ENCODE measurements at places on chromosomes 6 and 20.
A peak's percentile ranks its signal among the peaks of the same experiment; 100 is the strongest.

GRCh38 chr6:52840763-52841585, at the start of gene GSTA5:
Gene GSTA5, minus strand, starts transcription at chr6:52840813.
- DNase-seq, result no peak

GRCh38 chr6:155313602-155314091, 637 bp downstream of the TFB1M start:
- DNase-seq, result no peak

GRCh38 chr6:69957985-69958559, 91.7 kb downstream of the COL19A1 start:
- no peak for DNase-seq

DNA sequence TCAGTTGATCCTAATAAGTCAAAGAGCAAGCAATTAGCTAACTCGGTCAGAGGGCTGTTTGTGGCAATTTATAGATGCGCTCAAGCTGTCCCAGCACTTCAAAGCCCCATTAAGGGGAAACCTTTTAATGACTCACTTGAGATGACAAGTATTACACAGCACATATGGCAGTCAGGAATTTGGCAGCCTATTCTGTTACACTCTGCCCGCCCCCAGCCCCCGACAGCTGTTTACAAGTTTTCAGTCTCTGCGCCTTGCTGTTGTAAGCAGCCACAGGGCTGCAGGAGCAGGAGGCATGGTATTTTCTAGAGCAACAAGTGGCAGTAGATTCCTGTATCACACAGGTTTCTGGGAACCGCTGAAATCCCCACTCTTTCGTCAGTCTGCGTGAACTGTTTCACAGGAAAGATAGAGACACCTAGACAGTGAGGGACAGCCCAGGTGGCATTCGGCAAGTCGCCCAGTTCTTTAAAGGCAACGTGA, 263.0 kb downstream of the FOXC1 start:
- no peak for DNase-seq

GRCh38 chr6:111329882-111330633, 153.0 kb downstream of the REV3L start:
- no peak for DNase-seq

DNA sequence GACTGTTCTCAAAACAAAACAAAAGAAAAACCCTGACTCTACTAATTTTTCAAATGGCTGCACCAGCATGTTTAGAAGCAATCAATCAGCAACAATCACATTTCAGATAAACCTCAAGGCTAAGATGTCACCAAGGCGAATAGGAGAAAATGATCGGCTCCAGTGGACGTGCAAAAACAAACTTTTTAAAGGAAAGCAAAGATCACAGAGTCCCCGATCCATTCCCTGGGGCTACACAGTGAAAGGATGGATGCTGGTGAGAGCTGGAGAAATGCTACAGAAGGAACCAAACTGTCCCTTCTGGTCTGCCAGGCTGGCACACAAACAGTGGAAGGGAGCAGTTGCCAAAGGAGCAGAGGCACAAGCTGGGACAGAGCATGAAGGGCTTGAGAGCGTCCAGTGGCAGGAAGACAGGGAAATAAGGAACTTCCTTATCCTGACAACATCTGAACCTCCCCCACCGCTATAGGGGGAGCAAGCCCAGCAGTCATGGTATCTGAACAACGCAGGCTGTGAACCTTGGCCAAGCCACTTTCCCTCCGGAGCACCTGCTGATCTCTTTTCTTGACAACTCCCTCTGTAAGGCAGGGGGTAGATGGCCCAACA, 73.7 kb upstream of the HIVEP1 start:
- DNase-seq, result no peak

- DNase-seq, result no peak
These were observed 635.3 kb upstream of the MARCKS start for GRCh38 chr6:113221850-113222249.

DNA sequence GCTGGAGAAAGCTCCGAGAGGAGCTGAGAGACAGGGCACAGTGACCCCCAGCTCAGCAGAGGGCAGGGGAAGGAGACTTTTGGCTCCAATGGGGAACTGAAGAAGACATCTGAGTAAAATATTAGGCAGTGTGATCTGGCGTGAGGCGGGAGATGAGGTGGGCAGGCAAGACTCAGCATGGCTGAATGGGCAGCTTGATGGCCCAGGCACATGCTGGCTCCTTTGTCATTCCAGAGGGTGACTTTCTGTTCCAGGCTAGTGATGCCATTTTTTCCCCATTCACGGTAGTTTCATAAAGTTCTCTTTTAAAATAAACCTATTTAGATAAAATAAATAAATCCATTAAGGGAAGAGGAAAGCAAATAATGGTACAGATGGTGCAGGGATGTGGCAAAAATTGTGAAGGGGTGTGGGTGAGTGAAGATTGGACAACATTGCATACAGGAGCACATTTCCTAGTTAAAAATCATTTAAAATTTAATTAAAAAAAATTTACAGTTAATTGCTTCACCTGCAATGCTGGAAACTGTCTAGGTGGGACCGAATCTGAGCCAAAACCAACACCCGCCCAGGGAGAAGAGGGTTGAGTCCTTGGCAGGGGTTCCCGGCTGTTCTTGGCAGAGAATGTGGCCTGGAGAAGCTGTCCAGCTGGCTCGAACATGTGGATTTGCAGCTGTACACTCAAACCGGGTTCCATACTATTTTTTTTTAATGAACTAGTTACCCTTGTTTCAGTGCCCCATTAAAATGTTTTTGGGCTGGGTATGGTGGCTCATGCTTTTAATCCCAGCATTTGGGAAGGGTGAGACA, 41.7 kb upstream of the PRELID3B start:
- DNase-seq, result no peak

GRCh38 chr20:32111753-32112152, 2.2 kb downstream of the TM9SF4 start:
- no peak for DNase-seq

- no peak for DNase-seq
These were observed 39.6 kb downstream of the ESR1 start for GRCh38 chr6:151847064-151847463.

- peak; percentile 86 for DNase-seq
These were observed 21.9 kb downstream of the NCOA7 start for GRCh38 chr6:125812394-125813292.

- no peak for DNase-seq
These were observed 114.0 kb downstream of the VEGFA start for GRCh38 chr6:43883847-43884651.

GRCh38 chr6:163309491-163310026, 105.0 kb upstream of the QKI start:
- no peak for DNase-seq

GRCh38 chr20:46985671-46986070, 91.0 kb downstream of the EYA2 start:
- no peak for DNase-seq

GRCh38 chr6:83385473-83385872, 45.4 kb downstream of the ME1 start:
- DNase-seq, result no peak

GRCh38 chr6:88705601-88706000, 257.8 kb downstream of the RNGTT start:
- no peak for DNase-seq

- peak; percentile 28 for DNase-seq
These were observed 203.5 kb downstream of the KCNQ5 start for GRCh38 chr6:72825315-72825911.

DNA sequence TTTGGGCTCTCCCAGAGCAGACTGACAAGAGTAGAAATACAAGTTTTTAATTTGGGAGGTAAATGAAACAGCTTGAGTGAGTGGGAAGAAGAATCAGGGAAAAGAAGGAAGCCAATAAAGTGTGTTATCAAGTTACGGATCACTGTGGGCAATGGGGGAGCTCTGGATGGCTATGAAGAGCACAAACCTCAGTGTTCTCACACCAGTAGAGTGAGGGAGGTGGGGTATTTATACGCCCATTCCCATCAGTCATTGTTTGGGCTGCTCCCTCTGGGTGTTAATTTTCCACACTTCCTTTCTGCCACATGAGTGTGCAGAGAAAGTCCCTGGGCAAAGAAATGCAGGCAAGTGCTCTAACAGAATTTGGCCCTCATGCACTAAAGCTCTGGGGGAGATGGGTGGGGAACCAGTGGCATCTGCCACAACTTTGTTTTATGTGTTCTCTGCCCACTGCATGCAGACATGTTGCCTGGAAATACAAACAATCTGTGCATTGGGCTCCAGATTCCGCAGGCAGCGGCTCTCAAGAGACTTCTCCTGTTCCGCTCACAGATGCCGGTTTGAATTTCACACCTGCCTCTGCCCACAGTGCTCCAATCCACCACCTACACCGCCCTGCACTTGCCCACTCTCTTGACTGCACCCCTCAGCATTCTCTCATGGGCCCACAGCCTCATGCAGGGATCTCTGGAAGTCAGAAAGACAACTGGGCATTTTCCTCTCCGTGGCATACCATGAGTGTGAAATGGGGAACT, 211.1 kb upstream of the RNF24 start:
- no peak for DNase-seq

DNA sequence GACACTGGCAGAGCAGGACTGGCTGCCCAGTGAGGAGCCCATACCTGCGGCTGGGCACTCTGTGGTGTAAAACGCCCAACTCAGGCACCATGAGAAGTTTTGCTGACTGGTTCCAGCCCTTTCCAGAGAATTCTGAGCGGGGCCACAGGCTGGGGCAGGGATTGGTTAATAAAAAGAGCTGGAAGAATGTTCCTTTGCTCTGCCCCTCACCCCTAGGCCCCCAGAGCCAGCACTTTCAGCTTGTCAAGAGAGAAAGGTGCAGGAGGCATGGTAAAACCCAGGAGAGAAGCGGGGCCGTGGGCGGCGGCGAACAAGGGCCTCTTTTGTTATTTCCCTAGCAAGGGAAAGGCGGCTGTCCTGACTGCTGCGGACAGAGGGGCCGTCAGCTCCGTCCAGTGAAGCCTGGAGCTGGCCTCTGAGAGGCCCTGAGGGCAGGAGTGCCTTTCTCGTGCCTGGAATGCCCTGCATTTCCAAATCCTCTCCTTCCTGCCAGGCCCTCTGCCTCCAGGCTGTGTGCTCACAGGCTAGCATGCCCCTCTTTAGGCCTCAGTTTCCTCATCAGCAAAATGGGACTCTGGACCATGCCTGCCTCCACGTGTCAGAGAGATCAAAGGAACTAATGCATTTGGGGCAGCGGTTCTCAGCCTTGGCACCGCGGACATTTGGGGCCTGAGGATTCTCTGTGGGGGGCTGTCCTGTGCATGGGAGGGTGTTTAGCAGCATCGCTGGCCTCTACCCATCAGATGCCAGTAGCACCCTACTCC, 12.9 kb downstream of the SLC13A3 start:
- no peak for DNase-seq

DNA sequence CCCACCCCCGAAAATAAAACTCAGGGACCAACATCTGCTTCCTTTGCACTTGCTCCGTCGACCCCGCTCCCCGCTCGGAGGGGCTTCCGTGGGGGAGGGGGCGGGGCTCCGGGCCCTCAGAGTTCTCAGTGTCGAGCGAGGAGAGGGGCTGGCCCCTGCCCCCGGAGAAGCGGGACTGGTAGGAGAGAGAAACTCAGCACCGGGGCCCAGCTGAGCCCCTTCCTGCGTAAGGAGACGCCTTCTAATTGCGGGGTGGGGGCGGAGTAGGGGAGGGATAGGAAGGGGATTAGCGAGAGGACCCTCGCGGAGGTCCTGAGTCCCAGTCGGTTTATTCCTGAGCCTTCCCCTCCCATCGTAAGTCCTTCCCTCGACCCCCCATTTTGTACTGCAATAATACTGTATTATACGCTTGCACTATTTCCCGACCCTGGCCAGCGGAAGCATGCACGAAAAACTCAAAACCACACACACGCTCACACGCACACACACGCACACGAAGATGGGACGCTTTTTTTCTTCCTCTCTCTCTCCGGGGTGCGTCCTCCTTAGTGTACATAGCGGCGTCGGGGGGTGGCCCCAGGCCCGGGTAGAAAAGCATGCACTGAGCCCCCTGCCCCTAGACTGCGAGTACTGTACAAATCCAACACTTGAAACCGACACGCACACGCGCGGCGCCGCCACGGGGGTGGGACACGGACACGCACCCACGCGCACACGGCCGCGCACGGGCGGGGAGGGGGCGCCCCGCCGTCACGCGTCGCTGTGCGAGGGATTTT, 22.1 kb upstream of the SLC22A7 start:
- DNase-seq, result no peak

GRCh38 chr6:40210628-40211056, 276.4 kb upstream of the MOCS1 start:
- no peak for DNase-seq

- no peak for DNase-seq
These were observed 812 bp downstream of the MYMX start for GRCh38 chr6:44217332-44218143.

DNA sequence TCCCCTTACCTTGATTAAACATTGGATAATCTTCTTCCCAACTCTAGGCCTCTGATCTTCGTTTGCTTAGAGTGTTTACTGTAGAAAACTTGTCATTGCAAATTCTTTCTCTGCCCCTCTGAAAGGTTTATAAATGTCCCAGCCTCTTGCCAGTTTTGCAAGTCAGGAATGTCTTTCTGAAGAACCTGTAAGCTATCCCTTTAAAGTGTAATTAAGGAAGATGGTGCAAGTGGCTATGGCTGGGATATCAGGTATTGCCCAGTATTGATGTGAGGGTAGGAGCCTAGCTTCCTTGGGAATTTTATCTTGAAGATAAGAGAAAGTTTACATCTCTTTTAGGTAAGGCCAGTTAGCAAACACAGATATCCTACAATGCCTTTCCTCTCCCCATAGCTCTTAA, 211.0 kb upstream of the RIMS1 start:
- DNase-seq, result no peak

DNA sequence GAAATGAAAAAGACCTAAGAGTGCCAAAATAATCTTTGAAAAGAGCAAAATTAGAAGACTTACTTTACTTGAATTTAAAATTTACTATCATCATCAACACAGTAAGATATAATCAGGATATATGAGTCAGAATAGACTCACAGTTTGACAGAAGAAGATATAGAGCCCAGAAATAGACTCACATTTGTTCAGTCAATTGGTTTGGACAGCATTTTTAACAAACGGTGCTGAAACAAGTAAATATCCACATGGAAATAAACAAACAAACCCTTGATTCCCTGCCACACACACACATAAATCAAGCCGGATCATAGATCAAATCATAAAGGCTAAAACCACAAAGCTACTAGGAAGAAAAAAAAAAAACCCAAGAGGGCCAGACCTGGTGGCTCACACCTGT, 291.1 kb downstream of the ADGRG6 start:
- no peak for DNase-seq

GRCh38 chr6:139019722-139020121, 8.8 kb upstream of the ABRACL start:
- DNase-seq, result no peak

GRCh38 chr20:54649511-54649962, 174.1 kb downstream of the DOK5 start:
- DNase-seq, result peak; percentile 11

DNA sequence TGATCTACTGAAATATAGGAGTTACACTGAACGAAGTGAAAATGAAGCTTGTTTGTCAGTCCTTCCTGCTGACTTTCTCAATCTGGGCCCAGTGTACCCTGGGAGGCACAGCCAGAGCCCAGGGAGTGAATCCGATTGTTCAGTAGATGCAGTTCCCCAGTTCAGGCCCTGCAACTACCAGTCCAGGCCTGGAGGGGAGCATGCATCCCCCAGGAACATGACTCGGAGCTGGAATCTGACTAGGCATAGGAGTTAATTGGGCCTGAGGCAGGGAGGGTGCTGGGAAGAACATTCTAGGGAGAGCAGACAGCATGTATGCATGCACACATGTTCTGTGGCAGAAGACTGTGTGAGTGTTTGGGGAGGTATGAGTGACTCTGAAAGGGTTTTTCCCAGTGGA, 42.1 kb downstream of the PHACTR3 start:
- DNase-seq, result no peak

Measured in AG09309 (cell line).